Ureter (tissue), 1 donor: ENCODE measurements at places on chromosomes 2 and 18. TPM values are rescaled to one million over a fixed set of nuclear protein-coding genes. Genes with fewer than 3 reads are reported as not detected.

Gene MRO
- total RNA-seq, result 1.9 TPM

Gene FRZB
- 11.8 TPM for total RNA-seq

GRCh38 chr2:28895189-28895893 is 874 bp downstream of the WDR43 start:
- DNase-seq, result peak; percentile 58

Gene HRH4
- total RNA-seq, result not detected

DNA sequence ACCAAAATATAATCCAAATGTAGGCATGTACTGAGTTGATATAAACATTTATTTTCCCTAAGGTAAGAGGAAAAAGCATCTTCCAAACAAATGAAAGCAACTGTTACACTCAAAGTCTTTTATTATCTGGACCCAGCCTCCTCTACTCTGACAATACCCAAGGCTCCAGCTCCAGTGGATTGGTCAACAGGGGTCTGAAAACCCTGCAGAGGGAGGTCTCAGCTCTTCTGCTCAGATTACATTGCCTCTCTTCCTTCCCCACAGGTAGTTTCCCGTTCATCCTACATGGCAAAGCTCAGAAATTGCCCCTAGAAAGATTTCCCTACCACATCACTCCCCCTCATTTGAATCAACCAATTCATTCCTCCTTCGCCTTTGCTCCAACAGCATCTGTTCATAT is 457.0 kb downstream of the METTL4 start:
- no peak for DNase-seq

Gene UGT1A5
- total RNA-seq, result 21.3 TPM

Gene KCNJ3
- total RNA-seq, result 1.4 TPM

Gene ARHGAP15
- 12.4 TPM for total RNA-seq

DNA sequence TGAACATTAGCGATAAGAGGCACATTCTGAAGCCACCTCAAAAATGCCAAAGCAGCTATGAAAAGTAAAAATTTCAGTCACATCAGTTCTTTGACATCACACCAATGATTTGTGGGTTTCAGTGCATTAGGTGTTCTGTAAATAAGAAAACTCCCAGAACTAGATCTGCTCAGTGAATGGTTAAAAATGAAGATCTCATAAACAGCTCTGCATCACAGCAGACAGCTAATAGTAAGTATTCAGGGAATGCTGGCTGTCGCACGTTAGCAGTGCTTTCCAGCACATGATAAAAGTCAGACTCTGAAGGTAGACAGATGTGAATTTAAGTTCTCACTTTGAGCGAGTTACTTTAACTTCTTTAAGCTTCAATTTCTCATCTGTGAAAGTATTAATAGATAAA is 154.9 kb downstream of the SATB2 start:
- DNase-seq, result no peak

DNA sequence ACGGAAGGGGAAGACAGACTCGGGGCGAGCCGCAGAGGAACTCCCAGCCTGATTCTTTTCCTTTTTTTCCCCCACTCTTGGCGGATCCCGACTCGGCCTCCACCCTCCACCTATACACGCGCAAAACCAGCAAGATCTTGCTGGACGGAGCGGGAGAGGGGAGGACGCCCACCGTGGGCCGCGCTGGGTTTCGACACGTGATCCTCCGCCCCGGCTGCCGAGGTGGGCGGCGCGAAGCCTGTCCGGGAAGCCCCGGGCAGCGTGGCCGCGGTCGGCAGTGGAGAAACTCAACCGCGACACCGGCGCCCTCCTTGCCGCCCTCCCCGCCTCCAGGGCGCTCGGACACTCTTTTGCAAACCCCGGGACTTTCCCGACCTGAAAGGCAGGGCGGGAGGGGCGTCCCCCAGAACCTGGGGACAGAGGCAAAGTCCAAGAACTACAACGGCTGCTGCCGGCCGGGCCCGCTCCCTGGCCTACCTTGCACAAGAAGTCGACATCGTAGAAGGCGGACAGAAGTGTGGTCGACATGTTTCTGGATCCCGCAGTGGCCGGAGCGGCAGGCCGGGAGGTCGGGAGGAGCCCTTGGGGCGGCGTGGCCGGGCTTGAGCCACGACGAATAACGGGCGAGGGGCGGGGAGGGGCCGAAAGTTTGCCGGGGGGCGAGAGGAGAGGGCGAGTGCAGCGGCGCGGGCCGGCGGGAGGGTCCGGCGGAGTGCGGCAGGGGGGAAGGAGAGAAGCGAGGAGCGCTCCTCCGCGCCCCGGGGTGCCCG is 433 bp downstream of the ZFP36L2 start:
- peak; percentile 77 for DNase-seq

- DNase-seq, result no peak
Measured at GRCh38 chr2:121596221-121597080, 52.8 kb downstream of the CLASP1 start.

- no peak for DNase-seq
Measured at GRCh38 chr18:63040788-63041410, 278.7 kb downstream of the BCL2 start.

- no peak for DNase-seq
Measured at GRCh38 chr2:204239411-204240165, 303.0 kb downstream of the ICOS start.

Gene SRD5A2
- total RNA-seq, result 0.65 TPM

Gene SH3BP4
- 29.9 TPM for total RNA-seq
